Activated CD4-positive, alpha-beta T cell treated with anti-CD3 and anti-CD28 coated beads, Interleukin-2, amount 50 U/mL, for 1 hour (primary cell): ENCODE measurements at places on chromosomes 16 and 17.

GRCh38 chr17:68682903-68683302 is 81.7 kb upstream of the FAM20A start:
- DNase-seq: no peak

GRCh38 chr16:1518626-1519135 is 14.8 kb upstream of the TMEM204 start:
- DNase-seq: no peak

GRCh38 chr17:82373731-82374625 is 2.4 kb downstream of the UTS2R start:
- DNase-seq: no peak

- no peak for DNase-seq
These were observed 21.6 kb downstream of the PLA2G10 start for GRCh38 chr16:14672403-14672971.

DNA sequence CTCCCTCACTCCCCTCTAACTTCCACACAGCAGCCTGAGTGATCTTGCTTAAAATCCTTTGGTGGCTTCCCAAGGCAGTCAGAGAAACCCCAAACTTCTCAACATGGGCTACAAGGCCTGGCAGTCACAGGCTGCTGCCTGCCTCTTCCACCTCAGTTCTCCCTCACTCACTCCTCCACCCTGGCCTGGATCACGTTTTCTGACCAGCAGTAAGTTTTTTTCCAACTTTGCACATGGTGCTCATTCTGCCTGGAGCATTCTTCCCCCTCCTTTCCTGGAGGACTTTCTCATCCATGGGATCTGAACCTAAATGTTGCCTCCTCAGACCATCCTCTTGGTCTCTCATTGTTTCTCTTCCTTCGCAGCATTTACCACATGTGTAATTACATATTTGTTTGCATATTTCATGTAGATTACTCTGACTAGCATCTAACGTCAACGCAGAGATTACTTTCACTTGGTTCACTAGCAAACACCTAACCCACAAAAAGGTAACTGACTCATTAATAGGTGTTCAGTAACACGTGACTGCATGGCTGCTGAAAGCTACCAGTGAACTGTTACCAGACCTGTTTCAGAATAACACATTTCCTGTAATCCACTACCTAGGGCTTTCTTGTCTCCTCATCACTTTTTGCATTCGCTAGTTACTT is 17.1 kb downstream of the GNA13 start:
- DNase-seq: peak; percentile 47

- no peak for DNase-seq
These were observed 14.6 kb downstream of the COL1A1 start for GRCh38 chr17:50186661-50187393.

DNA sequence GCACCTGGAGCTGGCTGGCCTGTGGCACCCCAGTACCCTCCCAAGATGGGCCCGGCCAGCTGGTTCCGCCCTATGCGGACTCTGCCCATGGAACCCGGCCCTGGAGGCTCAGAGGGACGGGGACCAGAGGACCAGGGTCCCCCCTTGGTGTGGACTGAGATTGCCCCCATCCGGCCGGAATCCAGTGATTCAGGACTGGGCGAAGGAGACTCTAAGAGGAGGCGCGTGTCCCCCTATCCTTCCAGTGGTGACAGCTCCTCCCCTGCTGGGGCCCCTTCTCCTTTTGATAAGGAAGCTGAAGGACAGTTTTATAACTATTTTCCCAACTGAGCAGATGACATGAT is 12.0 kb downstream of the TBX21 start:
- no peak for DNase-seq

- peak; percentile 67 for DNase-seq
These were observed 97.6 kb downstream of the MRM3 start for GRCh38 chr17:879546-880442.

DNA sequence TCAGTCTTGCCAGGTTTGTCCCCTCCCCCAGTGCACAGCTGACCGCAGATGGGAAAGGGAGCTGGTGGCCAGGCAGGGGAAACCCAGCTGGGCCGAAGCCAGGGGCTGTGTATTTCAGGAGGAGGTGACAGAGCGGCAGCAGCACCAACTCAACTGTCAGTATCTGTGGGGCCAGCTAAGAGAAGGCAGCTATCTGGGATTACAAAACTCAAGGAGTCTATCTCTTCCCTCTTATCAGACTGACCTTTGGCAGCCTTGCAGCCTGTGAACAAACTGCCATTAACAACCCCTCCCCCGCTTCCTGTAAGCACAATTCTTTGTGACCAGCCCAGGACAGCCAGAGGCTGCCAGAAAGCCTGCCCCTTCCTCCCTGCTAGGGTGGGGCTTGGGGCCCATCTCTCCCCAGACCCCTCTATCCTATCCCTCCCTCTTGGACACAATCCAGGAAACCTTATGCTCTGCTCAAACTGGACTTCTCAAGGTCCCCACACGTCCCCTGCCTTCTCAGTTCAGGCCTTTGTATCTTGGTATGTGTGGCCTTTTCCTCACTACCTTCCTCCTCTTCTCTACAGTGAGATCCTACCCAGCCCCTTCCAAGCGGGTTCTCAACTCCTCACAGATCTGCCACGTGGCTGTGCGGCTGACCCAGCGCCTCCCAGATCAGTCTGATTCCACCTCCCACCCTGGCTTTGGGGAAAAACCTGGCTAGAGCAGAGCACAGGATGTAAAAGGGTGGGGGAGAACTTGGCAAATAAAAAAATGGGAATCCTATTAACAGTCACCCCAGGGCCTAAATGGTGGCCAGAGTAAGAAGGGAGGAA is 10.5 kb downstream of the ST3GAL2 start:
- DNase-seq: no peak

DNA sequence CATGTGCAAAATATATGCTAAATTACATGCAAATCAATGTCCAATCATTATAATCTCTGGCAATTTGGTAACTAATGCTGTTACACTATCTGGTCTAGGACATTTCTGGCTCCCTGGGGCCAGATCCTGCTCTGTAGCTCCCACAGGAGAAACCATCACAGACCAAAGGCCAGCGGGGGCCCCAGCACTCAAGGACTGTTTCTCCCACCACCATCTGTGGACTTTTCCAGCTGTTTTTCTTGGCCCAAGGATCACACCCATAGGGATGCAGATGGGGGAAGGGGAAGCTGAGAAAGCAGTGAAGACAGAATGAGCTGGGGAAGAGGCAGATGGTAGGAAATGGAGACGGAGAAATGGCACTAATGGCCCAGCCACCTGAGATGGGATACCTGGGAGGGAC is at the start of gene HIGD1B:
TSS of gene HIGD1B (plus strand) at position 298 of the 400 bp plus-strand sequence. CDS start 270 bp downstream, outside the sequence.
- DNase-seq: no peak

- no peak for DNase-seq
These were observed 11.3 kb downstream of the MCRIP1 start for GRCh38 chr17:81821603-81822311.

- no peak for DNase-seq
These were observed 1.6 kb downstream of the ITPRIPL2 start for GRCh38 chr16:19115148-19116021.

- no peak for DNase-seq
These were observed 170.7 kb downstream of the SEC14L1 start for GRCh38 chr17:77311371-77311981.

- DNase-seq: no peak
These were observed 1.4 kb downstream of the RAB11FIP3 start for GRCh38 chr16:426906-427249.

DNA sequence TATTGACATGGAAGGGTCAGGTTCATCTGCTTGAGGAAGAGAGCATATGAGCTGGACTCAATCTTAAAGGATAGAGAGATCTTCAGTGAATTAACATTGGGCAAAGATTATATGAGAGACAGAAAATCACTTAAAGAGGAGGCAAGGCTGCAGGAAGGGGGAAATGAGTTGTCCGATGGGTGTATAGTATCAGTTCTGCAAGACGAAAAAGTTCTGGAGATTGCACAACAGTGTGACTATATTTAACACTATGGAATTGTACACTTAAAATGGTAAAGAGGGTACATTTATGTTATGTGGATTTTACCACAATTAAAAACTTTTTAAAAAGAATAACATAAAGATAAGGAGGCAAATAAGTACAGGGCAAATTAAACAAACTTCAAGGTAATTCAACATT is 80.7 kb downstream of the HELZ start:
- no peak for DNase-seq

- DNase-seq: no peak
These were observed 116.0 kb upstream of the ERCC4 start for GRCh38 chr16:13803974-13804373.

- DNase-seq: no peak
These were observed 19.1 kb upstream of the RSL1D1 start for GRCh38 chr16:11870399-11870798.

GRCh38 chr17:75689441-75689873 is 22.3 kb downstream of the SAP30BP start:
- peak; percentile 47 for DNase-seq

DNA sequence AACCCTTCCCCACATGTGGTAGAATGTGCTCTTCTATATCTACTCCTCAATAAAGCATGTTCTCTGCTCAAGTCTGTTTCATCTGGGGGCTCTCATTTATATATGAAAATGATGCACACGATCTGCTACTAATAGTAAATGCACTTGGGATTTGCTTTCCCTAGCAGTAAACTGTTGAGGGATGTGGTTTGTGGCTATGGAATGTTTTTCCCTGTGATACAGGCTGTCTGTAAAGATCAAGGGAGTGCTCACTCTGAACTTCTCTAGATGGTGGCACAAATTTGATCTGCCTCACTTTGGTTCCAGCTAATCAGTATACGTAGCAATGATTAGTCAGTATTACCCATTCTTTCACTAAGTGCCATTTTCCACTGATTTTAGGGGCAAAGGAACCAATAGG is 18.8 kb downstream of the TAC4 start:
- DNase-seq: no peak

DNA sequence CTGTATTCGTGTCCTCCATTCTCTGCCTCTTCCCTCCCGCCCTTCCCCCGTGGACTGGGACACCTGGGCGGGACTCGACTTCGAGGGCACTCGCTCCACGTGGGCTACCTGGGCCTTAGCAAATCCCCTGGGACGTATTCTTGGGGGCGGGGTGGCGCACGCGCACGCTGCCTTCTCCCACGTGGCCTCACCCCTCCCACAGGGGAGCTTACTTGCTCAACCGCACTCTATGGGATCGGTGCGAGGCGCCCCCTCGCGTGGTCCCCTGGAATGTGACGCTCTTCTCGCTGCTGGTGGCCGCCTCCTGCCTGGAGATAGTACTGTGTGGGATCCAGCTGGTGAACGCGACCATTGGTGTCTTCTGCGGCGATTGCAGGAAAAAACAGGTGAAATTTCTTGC is 3.5 kb downstream of the VMO1 start:
- DNase-seq: no peak

GRCh38 chr17:4901108-4901647 is 1.7 kb downstream of the CHRNE start:
- no peak for DNase-seq

DNA sequence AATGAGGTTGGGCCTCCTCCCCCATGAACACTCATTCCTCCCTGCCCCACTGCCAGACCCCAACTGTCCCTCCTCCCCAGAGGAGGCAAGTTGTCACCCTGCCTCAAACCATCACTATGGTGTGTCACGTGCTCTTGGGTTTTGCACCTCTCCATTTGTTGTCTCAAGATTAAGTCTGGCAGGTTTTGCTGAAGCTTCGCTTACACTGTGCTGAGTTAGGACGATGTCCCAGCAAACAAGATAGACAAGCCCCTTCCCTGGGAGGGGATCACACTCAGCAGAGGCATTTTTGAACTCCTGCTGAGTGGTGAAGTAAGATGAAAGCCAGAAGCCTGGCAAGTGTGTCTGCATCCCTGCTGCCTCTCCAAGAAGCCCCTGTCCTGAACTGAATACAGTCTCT is 78.3 kb downstream of the CBLN1 start:
- no peak for DNase-seq

DNA sequence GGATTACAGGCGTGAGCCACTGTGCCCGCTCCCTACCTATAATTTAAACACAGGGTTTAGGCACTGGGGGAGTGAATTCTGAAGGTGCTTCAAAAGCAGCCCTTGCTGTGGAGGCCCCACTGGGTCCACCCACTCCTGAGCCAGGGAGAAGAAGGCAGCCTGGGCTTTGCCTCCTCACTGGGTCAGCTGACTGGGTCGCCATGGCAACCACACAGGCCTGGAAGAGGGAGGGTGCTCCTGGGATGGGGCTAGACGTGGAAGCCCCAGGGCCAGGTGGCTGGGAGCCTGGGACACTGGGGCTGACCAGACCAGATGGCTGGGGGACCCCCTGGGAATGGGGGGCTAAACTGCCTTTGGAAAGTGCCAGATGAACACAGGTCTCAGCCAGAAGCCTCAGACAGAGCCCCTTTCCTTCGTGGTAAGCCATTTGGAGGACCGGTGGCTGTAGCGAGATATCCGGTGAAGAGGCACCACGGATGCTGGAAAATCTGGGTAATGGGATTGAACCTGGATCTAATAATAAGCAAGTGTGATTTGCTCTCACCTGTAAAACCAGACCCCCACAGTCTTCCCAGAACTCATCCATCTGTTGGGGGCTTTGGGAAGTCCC is 32.9 kb downstream of the TRARG1 start:
- no peak for DNase-seq

- DNase-seq: no peak
These were observed 15.8 kb upstream of the SLC46A1 start for GRCh38 chr17:28421787-28422305.

- no peak for DNase-seq
These were observed 20.5 kb downstream of the XYLT1 start for GRCh38 chr16:17450291-17450690.
